Mesenchymal stem cell (in vitro differentiated cells and primary cell): ENCODE measurements at places on chromosomes 16 and 17.

DNA sequence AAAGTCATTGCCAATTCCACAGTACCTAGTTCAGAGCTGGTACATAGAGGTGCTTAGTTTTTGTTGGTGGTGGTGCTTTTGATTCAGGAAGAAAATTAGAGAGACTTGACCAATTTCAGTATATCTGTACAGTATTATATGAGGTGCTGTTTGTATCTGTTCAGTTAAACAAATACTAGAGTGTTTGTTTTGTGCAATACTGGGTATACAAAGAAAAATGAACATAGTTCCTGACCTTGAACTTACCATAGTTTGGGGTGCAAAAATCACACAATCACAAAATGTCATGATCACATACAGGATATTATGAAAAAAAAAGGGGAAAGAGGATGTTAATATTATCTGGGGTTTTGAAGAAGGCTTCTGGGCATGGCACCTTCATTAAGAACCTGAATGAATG is 39.8 kb upstream of the GOT2 start:
- DNase-seq, result no peak

DNA sequence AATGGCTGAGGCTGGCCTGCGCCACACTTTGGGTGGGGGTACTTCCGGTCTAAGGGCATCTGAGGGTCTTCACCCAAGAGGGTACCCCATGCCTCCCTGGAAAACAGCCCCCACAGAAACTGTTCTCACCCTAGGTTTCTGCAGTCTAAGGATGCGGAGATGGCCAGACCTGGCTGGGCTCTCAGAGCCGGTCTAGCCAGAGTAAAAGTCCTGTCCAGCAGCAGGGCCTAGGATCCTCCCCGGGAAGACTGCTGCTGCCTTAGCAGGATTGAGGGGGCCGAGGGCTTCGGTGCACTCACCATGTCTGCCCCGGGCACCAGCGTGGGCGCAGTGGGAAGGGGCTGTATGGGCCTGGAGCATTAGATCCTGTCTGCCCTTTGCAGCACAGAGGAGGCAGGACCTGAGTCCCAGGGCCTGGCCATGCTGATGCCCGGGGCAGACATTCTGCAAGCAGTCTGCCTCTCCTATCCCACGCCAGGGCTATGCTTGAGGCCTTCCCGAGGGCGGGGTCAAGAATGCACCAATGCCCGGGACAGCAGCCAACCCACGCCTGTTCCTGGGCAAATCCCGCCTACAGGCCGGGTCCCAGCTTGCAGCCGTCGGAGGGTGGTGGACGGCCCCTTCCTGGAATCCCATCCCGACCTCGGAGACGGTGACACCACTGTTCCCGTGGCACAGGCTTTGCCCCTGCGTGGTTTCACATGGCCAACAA is 54.7 kb downstream of the CBFA2T3 start:
- DNase-seq, result no peak

DNA sequence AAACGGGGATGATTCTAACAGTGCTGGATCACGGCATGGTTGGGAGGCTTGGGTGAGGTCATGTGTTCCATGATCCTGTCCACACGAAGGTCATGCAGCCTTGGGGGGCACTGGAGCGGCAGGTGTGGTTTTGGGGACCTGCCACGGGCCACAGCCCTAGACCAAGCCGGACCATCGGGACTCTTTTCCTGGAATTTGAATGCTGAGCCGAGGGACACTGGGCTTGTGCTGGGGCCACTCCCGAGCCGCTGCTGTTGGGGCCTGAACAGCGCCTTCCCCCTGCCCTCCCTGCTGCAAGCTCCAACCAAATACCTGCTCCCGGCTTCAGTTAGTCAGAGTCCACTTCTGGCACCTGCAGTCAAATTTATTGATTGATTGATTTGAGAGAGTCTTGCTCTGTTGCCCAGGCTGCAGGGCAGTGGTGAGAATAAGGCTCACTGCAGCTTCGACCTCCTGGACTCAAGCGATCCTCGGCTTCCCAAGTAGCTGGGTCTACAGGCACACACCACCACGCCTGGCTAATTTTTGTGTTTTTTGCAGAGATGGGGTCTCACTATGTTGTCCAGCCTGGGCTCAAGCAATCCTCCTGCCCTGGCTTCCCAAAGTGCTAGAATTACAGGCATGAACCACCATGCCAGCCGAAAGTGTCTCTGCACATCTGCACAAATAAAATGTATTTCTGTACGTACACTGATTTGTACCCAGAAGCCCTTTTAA is 37.2 kb upstream of the SLC38A10 start:
- no peak for DNase-seq

- DNase-seq, result no peak
Measured at GRCh38 chr17:57544834-57545463, 200.2 kb downstream of the CCDC182 start.

GRCh38 chr16:24775455-24775854 is 46.0 kb downstream of the TNRC6A start:
- DNase-seq, result peak; percentile 24

GRCh38 chr17:10398352-10398751 is 23.4 kb downstream of the MYH8 start:
- no peak for DNase-seq

DNA sequence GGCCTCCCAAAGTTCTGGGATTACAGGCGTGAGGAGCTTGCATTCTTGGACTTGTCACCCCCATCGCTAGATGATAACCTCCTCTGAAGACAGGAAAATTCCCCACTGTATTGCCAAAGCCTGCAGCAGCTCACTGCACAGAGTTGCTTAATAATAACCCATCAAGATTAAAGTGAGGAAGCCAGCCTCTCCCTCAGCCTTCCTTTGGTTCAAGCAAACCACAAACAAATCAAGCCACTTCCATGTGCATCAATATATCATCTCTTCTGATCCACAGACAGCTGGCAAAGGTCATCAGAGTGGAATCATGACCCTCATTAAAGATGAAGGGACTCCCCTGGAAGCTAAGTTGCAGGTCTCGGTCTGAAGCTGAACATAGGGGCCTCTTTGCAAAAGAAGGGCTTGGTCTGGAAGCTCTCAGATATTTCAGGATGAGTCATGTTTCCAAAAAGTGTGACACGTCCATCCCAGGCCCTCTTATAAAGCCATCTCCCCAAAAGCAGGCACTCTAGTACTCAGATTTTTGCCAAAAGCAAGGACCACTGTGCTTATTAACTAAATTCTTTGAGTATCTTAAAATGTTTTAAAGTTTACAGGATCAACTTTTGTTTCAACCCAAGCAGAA is 4.8 kb downstream of the EMP2 start:
- peak; percentile 53 for DNase-seq

DNA sequence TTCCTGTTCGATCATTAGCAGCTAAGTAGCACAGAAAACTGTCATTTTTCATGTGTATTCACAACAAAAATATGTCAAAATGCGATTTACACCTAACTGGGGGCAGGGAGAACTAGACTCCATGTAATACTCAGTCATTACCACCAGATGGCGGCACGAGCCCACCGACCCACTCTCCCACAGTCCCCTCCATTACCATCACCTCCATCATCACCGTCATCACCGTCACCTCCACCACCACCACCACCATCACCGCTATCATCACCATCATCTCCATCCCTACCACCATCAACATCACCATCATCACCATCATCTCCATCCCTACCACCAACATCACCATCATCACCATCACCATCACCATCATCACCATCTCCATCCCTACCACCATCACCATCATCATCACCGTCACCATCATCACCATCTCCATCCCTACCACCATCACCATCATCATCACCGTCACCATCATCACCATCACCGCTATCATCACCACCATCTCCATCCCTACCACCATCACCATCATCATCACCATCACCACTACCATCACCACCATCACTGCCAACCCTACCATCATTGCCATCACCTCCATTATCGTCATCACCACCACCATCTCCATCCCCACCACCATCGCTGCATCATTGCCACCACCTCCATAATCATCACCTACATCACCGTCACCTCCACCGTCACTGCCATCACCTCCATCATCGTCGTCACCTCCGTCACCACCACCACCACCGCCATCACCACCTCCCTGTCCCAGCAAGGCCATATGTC is 14.4 kb downstream of the NDUFAF8 start:
- DNase-seq, result peak; percentile 42

DNA sequence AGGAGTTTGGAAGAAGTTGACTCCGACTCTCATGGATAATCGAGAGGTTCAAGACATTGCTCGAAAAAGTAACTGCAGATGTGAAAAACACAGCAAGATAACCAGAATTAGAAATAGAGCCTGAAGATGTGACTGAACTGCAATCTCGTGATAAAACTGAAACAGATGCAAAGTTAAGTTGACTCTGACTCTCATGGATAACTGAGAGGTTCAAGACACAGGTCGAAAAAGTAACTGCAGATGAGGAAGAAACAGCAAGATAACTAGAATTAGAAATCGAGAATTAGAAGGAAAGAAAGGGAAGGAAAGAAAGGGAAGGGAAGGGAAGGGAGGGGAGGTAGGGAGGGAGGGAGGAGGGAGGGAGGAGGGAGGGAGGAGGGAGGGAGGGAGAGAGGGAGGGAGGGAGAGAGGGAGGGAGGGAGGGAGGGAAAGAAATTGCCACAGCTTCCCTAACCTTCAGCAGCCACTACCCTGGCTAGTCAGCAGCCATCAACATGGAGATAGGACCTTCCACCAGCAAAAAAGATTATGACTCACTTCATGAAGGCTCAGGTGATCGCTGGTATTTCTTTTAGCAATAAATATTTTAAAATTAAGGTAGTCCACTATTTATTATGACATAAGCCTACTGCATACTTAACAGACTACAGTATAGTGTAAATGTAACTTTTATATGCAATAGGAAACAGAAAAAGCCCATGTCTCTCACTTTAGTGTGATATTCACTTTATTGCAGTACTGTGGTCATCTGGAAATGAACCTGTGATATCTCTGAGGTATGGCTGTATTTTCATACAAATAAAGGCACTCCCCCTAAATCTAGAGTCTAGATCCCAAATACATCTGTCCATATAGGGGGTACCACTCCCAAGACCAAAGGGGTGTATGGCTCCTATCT is 68.3 kb downstream of the KANSL1 start:
- no peak for DNase-seq

GRCh38 chr16:89444151-89444723 is 46.1 kb downstream of the ANKRD11 start:
- no peak for DNase-seq

DNA sequence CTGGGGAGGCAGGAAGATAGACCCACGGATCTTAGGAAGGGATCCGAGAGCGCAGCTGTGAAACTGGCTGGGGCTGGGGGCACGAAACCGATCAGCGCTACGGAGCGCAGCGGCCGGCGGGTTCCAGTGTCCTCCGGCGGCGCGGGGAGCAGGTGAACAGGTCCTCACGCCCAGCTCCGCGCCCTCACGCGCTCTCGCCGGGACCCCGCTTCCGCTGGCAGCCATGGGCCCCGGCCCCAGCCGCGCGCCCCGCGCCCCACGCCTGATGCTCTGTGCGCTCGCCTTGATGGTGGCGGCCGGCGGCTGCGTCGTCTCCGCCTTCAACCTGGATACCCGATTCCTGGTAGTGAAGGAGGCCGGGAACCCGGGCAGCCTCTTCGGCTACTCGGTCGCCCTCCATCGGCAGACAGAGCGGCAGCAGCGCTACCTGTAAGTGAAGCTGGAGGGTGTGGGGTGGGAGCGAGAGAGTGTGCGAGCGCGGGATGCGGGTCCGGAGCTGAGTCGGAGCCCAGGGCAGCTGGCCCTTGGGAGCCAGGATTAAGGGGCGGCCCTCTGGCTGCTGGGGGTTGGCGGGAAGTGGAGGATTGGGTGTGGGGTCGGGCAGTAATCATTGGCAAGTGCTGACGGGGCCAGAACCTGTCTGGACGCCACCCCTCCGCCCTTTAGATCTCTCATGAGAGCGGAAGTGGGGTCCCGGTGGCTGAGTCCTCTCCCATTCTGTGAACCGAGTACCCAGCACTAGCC is 479 bp downstream of the ITGA3 start:
- peak; percentile 66 for DNase-seq

DNA sequence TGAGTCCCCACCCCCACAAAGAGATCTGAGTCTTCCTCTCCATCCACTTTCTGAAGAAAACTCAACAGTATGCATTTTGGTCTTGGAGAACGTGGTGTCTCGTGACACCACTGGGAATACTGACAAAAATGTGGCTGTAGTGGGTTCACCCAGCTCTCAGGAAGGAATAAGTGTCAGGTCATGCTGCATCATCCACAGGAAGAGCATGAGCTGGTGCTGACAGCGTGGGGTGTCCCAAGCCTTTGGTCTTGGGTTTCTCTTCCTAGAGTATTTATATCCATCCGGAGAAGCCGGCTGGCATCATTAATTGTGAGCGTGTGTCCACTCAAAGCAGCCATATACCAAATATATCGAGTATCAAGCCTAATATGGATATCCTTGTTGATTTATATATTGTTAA is 55.9 kb downstream of the C17orf67 start:
- DNase-seq, result peak; percentile 35

DNA sequence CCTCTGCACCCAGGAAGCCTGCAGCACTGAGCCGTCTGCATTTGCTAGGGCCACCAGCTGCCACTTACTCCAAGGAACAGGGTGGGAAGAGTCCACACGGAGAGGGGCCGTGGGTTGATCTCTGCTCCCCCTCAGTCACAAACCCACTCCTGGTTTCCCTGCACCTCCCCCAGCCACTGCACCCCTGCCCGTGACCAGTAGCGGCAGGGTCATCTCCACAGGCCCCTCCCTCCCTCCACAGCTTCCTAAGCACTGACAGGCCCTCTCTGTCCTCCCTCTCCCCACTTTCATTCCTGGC is 75.2 kb downstream of the RBFOX3 start:
- DNase-seq, result no peak

DNA sequence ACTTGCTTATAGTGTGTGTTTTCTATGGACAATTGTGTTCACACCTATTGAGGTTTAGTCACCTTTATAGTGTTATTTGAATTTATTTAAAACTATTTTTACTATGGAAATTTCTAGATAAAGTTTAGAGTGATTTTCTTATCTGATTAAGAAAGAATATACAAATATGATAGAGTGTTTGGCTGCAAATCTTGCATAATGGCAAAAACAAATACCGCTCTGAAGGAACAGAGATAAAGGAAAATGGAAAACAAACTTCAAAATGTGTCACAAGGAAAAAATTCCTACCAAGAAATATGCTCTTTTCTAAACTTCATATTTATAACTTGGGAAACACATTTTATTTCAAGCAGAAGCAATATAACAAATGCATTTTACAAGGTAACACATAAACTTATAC is 423.1 kb downstream of the TOX3 start:
- DNase-seq, result no peak

DNA sequence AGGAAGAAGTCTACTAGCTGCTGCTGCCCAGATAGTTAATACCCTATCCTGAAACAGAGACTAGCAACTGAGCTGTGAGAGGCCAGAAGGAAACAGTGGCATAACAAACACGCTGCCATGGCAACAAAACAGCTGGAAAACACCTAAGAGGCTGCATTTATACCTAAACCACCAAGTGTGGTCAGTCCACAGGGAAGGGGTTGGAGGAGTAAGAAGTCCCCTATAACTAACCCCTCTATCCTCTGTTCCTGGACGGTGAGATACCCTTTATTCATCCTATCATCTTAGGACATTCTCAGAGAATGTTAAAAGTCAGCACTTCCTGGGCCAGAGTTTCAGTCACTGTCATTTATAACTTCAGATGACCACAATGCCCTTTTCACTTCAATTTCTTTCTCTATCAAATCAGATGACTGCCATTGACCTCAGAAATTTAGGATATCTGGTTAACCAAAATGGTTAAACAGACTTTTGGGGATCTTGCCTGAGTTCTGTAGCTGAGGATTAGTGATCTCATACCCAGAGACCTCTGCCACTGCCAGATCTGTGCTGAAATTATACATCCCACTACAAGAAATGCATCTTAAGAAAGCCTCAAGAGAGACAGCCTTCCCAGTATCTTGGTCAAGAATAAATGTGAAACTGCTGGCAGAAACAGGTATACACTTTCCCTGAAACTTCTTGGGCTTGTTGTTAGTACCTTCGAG is 36.2 kb downstream of the STH start:
- DNase-seq, result peak; percentile 70
